Left renal pelvis (tissue), 4 donors: ENCODE measurements at places on chromosomes 3 and 15.

DNA sequence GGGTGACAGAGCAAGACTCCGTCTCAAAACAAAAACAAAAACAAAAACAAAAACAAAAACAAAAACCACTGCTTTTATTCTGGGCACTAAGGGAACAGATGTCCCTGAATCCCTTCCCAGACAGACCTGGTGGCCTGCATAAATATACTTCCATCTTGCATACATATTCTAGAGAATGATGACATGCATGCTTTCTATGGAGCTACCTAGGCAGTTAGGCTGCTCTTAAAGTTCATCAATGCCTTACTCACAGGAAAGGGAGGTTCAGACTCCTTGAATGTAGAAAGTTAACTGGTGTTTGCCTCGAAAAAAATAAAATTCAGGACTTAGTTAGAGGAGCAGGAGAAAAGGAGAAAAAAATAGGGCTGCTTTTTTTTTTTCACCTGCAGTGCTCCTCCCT, 72.6 kb downstream of the C3orf38 start:
- DNase-seq = no peak

- no peak for DNase-seq
These were observed 52.0 kb upstream of the LRIG1 start for GRCh38 chr3:66552846-66553245.

GRCh38 chr3:13528217-13528867, 20.6 kb upstream of the FBLN2 start:
- DNase-seq = no peak

- DNase-seq = no peak
These were observed 162.1 kb downstream of the TBC1D2B start for GRCh38 chr15:77915261-77915960.

GRCh38 chr3:105836533-105836932, 32.3 kb downstream of the CBLB start:
- no peak for DNase-seq

- DNase-seq = no peak
These were observed 32.5 kb downstream of the TCF12 start for GRCh38 chr15:56950979-56951378.

DNA sequence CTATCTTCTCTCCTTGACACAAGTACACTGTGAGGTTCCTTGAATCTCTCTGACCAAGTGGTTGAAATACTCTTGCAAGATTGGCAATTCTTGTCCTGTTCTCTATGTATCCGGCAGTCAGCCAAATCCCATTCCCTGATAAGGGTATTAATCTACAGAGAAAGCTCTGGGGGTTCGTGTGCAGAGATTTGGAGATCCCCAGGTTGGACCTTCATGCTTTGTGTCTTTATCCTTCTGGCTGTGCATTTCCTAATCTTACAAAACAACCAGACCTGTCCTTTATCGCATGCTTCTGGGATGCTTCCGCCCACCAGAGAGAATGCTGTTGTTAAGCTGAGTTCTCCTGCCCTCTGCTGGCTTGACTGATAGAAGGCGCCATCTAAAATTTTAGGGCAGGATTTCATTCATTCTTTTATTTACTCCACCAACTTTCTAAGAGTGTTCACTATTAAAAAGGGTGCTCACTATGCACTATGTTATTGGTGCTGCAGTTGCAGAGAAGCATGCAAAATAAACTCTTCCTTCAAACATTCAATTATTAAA, 8.6 kb upstream of the SST start:
- DNase-seq = no peak

DNA sequence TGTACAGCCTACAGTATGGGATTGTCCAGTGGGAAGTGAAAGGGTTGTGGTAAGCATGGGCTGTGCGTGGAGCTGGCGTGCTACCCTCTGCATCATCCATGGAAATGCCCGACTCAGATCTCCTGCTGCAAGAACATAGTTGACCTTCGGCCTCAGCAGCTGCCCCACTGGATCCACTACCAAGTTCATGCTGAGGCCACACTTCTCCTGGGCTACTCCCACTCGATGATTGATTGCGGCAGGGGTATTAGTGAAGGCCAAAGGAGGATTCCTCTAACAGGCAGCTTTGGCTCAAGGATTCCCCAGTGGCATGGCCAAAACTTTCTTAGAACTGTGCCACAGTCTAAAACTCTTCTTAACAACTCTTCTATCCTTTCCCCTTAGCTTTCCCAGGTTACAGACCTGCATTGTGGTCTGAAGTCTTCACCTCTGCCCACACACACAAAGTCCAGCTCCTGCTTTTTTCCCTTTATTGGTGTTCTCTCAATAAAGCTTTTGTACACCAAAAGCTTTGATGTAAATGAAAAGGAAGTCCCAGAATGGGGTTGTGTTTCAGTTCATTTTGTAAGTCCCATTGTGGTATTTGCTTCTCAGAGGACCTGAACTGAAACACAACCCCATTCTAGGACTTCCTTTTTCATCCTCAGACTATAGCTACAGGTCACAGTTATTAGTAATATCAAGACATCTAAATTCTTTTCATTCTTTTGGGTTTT, 4.9 kb upstream of the TBC1D5 start:
- DNase-seq = no peak

GRCh38 chr3:58884453-58884852, 165.4 kb downstream of the CFAP20DC start:
- DNase-seq = no peak

DNA sequence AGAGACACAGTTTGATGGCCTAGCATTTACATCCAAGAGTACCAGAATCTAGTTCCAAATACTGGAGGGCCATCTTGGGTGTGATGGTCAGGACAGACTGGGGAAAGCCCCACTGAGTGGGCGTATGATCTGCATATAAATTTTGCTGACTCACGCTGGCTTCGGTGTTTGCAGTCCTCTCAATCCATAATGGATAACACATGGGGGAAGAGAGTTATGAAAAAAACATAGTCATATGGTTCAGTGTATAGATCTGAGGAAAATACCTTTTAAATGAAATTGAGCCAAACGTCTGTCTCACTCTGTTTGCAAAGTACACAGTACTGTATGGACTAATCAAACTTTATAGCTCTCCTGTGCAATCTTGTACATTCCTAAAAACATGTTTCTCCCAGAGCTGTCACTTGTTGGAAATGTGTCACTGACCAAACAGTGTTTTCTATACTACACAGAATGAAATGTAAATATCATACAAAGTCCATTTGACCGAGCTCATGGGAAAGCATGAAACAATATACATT, 125.3 kb upstream of the THBS1 start:
- no peak for DNase-seq

GRCh38 chr15:98859149-98859548, 148.4 kb downstream of the PGPEP1L start:
- DNase-seq = no peak

GRCh38 chr3:168272343-168272985, 176.7 kb upstream of the GOLIM4 start:
- DNase-seq = no peak

GRCh38 chr3:100457811-100458210, 34.6 kb upstream of the TMEM45A start:
- no peak for DNase-seq

- no peak for DNase-seq
These were observed 420.7 kb downstream of the ZNF385D start for GRCh38 chr3:21330293-21330692.

- DNase-seq = peak; percentile 59
These were observed 121.2 kb downstream of the TLE3 start for GRCh38 chr15:69976366-69976994.

DNA sequence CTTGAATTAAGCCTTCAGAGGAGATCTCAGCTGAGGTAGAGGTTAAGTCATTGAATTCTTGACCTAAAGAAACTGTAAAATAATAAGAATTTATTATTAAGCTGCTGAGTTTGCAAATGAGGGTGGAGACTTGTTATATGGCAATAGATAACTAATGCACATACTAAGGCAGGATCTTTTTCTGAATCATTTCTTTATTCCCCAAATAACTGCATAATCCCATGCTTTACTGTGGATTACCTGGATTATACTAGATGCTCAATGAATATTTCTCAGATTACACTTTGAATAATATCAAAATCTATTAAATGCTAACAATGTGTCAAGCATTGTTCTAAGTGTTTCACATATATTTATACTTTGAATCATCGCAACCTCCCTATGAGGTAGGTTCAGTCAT, 532.5 kb downstream of the NAALADL2 start:
- no peak for DNase-seq

GRCh38 chr3:16179771-16180736, 5.6 kb downstream of the GALNT15 start:
- DNase-seq = no peak

- DNase-seq = no peak
These were observed 440.9 kb downstream of the FOXP1 start for GRCh38 chr3:71142441-71143161.

DNA sequence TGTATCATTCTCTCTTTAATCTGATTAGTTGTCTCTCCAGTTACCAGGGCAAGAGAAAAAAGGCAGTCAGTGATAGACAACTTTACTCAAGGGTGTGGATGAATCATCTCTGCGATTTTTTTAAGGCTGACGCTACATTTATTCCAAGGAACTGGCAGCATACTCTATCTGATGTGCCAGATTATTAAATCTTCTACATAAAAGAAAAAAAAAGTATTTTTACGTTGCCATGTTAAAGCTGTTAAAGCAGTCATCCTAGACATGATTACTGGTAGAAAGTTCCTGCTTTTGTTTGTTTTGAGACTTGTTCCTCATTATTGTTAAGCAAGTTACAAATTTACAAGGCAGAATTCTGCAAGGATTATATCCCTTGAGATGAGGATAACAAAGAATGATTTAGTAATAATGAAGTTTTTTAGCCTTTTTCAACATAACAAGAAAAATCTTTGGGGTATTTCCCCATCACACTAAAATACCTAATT, 121.7 kb downstream of the CBLB start:
- no peak for DNase-seq

GRCh38 chr3:135135445-135135844, 340.4 kb downstream of the EPHB1 start:
- DNase-seq = no peak

- no peak for DNase-seq
These were observed 15.3 kb downstream of the CHDH start for GRCh38 chr3:53830944-53831343.

GRCh38 chr3:166613365-166613764, 766.7 kb downstream of the ZBBX start:
- DNase-seq = no peak

- DNase-seq = no peak
These were observed 89.9 kb downstream of the IL12A start for GRCh38 chr3:160078533-160078932.

- DNase-seq = no peak
These were observed 1.0 kb downstream of the P3H2 start for GRCh38 chr3:190119461-190120268.

- no peak for DNase-seq
These were observed 164.6 kb upstream of the HES1 start for GRCh38 chr3:193971261-193971751.

- no peak for DNase-seq
These were observed 185.2 kb downstream of the KLHL25 start for GRCh38 chr15:85609492-85609891.

GRCh38 chr15:85879334-85880163, 84.8 kb upstream of the KLHL25 start:
- no peak for DNase-seq

DNA sequence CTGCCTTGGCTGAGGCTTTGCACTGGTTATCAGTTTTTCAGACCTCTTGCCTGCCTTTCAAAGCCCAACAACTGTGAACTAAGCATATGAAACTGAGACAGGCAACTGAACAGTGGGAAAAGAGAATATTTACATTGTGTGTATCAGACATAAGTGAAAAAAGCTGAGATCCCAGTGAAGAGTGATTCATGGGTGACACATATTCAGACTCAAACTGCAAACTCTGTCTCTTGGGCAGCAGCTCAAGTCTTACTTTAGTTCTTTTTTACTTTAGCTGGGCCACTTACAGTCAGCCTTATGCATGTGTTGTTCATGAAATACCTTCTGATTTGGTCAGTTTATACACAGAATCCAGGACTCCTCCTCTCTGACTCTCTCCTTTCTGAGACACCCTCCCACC, 19.2 kb downstream of the SUCLG2 start:
- DNase-seq = no peak

DNA sequence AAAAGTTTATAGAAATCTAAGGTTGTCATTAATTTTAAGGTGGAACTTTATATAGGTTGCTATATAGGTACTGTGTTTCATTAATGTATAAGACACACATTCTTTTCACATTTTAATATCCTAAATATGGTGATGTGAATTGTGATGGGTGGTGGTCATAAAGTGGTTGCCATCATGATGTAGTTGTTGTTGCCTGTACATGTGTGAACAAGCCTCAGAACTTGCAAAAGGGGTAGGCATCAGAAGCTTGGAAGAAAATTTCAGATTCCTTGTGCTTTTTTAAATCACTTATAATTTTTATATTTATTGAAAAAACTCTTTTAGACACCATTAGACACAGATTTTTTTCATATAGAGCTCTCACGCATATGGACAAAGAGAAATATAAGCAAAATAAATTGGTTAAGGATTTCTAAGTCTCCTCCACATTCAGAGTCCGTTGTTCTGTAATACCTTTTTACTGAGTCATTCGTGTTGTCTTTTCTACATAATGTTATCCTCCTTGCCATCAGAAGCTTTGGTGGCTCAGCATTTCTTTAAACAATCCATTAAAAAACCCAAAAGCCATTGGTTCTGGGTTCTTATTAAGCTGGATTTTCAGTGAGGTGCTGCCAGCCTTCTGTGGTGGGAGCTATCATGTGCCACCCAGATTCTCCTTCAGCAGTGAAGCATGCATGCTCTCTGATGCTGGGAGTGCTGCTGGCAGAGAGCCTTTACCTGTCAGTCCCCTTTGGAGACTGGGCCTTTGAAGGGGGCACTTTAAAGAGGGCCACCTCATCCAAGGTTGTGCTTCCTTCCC, 140.4 kb upstream of the GALNT15 start:
- no peak for DNase-seq

GRCh38 chr15:38893925-38894242, 329.3 kb upstream of the RASGRP1 start:
- no peak for DNase-seq

- no peak for DNase-seq
These were observed 60.4 kb upstream of the SPPL2A start for GRCh38 chr15:50825946-50826345.

- DNase-seq = no peak
These were observed 7.7 kb downstream of the POU1F1 start for GRCh38 chr3:87268646-87269211.

DNA sequence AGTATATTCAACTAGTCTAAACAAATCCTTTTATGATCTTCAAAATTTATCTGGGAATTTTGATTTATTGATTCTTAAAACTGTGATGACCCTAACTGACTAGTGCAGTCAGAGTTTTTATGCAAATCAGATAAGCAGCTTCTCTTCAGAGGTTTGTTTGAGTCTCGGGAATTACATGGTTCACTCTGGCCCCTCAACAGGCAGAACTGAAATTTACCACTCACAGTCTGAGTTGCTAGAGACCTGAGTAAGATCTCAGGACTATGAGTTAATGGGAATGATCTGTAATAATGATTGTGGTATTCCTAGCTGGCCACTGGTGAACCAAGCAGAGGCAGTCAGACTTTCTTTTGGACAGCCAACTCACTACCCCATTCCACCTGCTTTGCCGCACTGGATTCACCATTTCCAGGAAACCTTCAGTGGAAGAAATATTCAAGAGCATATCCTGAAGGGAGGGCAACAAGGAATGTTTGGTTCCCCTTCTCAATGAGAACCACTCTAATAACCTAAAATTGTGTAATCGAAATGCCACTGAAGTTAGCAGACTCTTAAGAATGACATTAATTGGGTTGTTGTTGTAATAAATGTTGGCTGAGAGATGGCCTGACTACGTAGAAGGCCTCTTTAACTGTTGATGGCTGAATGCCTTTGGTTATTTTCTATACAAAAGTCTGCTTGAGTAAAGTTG, 11.5 kb upstream of the DNAJC13 start:
- DNase-seq = no peak

- no peak for DNase-seq
These were observed 92.9 kb downstream of the LPP start for GRCh38 chr3:188246905-188247304.

- no peak for DNase-seq
These were observed 35.5 kb upstream of the TIMP4 start for GRCh38 chr3:12194209-12194608.
